ENCODE measurements at places on chromosomes 7 and 10. TPM values are rescaled to one million over a fixed set of nuclear protein-coding genes. Genes with fewer than 3 reads are reported as not detected.

The ZNF365 gene
- 0.42 TPM for polyA plus RNA-seq

- DNase-seq = no peak
Observed at GRCh38 chr7:115953592-115954255, 76.8 kb downstream of the TFEC start.

The PON1 gene
- 2.1 TPM for polyA plus RNA-seq

- no peak for DNase-seq
Observed at GRCh38 chr7:158658475-158658874, 46.1 kb downstream of the NCAPG2 start.

DNA sequence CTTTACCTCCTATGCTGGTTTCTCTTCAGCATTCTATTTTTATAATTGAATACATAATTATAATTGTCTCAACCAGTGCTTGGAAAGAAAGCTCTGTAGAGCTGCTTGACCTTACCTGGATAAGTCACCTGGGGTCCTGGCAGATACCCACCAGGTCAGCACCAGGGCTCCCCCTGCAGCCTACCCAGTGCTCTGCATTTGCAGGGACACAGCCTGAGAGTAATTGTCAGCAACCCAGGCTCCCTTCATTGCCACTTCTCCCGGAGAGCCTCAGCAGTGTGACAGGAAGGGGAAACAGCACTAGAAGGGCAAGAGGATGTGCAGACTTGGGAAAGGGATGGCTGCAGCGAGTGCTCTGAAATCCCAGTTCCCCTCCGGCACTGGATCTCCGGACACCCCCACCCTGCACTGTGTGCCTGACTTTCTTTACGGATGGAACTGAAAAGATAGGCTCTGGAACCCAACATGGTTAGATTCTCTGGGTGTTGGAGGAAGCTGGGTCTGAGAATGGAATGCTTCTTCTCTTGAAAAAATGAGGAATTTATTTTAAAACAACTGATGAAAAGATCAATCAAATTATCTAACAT is 11.4 kb upstream of the PAX4 start:
- peak; percentile 93 for DNase-seq

DNA sequence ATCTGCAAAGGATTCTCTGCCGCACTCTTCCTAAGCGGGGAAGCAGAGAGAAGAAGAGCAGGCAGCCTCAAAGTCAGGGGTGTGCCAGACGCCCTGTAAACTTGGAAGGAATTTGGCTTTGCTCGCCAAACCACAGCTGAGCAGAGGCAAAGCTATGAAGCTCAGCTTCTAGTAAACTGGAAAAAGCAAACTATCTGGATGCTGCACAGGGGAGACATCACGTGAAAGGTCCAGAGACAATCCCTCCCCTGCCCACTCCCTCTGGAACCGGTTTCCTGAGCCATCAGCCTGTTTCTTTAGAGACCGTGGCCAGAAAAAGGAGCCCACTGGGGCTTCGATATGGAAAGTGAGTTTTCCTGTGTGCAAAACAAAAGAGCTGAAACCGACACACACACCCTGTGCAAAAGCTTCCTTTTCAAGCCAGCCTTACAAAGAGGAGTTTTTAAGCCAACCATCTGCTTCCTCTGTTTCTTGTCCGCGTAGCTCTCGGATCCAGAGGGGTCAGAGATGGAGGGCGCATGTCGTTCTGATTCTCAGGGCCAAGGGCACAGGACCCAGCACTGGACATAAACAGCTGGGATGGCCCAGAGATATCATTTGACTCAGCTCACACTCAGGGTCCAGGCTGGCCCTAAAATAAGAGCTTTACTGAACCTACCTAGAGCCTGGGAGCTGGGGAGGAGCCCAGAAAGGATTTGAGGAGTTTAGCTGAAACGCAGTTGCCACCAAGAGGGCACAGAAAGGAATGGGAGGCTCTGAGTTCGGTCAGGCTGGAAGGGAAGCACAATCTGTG is 58.2 kb upstream of the DNAAF5 start:
- no peak for DNase-seq
